ENCODE measurements at places on chromosomes 11 and 22.

DNA sequence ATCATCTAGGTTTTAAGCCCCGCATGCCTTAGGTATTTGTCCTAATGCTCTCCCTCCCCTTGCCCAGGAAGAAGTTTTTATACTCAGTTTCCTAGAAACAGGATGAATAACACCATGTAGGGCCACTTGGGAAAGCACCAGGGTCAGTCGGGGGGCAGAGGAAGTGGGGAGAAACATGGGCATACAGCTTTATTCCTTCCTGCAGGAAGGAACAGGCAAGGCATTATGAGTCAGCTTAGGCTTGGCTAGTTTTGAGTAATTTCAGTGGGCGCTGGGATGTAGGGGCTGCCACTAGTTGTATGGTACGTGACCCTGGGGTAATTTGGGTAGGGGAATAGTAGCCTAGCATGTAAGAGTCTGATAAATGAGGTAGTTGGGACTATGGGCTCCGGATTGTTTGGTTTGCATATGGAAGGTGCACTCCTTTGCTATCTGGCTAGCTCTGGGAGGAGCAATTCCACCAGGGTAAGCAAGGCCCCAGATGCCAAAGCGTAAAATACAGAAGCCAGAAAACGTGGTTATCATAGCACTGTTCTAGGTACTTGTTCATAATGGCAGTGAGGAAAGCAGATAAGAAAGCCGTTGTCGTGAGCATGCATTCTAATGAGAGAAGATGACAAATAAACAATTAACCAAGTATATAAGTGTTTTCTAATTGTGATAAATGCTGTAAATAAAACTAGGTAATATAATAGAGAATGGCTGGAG lies 24.8 kb downstream of the ACER3 start:
- no peak for DNase-seq

- DNase-seq, result no peak
Observed at GRCh38 chr22:43537019-43537585, 125.3 kb downstream of the MPPED1 start.

DNA sequence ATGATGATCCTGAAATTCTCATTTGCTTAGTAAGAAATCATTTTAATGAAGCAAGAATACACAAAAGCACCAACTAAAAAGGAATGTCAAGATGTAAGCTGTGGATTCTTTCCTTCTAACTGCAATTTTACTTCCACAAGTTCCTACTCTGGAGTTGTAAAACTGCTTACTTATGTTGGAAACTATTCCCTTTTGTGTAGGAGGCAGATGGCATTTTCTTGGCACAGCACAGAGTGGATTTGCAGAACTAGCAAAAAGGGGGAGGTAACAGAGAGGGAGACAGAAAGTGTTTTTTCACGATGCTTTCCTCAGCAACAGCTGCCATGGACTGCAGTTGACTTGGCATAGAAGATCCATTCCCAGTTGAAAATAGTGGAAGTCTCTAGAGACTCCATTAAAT lies 1112.0 kb upstream of the RAG2 start:
- DNase-seq, result no peak

GRCh38 chr11:45929486-45930030 lies 7.1 kb downstream of the LARGE2 start:
- peak; percentile 16 for DNase-seq

DNA sequence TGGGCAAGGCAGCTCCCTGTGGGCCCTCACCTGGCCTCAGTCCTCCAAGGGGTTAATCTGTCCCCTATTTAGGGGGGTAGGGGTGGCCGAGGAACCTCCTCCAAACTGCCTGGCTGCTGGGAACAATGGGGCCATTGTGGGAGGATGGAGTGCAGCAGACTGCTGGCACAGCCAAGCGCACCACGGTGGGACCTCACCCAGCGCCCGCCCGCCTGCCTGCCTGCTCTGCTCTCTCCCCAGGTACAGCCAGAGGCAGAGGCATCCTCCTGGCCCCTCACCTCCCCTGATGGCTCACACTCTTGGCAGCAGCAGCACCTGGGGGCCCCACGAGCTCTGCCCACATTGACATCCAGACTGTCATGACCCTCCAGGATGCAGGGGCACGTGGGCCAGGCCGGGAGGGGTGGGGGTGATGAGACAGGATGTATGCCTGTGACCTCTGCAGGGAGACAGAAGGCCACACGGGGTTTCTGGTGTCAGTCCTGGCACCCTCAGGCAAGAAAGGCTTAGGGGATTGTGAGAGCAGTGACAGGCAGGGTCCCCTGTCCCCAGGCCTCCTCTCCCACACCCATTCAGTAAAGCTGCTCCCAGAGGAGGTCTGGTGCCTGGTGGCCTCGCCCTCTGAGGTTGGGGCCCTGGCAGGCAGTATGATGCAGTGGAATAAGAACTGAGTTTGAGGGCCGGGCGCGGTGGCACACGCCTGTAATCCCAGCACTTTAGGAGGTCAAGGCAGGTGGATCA lies 11.4 kb downstream of the BCL9L start:
- no peak for DNase-seq

GRCh38 chr11:117449111-117449693 lies 121.5 kb downstream of the CEP164 start:
- no peak for DNase-seq

All from D721Med (cell line).